Smooth muscle cell of the umbilical artery (primary cell): ENCODE measurements at places on chromosomes 7 and 10. TPM values are rescaled to one million over a fixed set of nuclear protein-coding genes. Genes with fewer than 3 reads are reported as not detected.

PLXDC2 gene
- 18.0 and 19.0 TPM in 2 replicates for total RNA-seq

KNDC1 gene
- 2.0 and 3.0 TPM in 2 replicates for total RNA-seq

OR2A14 gene
- total RNA-seq, result not detected in 2 replicates

ARHGAP22 gene
- 31.8 and 196 TPM in 2 replicates for total RNA-seq

NPC1L1 gene
- total RNA-seq, result under 0.01 TPM in 1 of 2 replicates, not detected in the other

ADARB2 gene
- not detected in 2 replicates for total RNA-seq

ZPBP gene
- total RNA-seq, result not detected in 2 replicates

BBS9 gene
- total RNA-seq, result 29.4 and 30.0 TPM in 2 replicates

PLAC9 gene
- 2.6 and 2.7 TPM in 2 replicates for total RNA-seq

PIK3CG gene
- total RNA-seq, result not detected in 2 replicates

SMKR1 gene
- total RNA-seq, result not detected in 2 replicates

DGKI gene
- 15.5 and 18.7 TPM in 2 replicates for total RNA-seq

MCM10 gene
- 0.89 and 7.2 TPM in 2 replicates for total RNA-seq

FAM25C gene
- not detected in 2 replicates for total RNA-seq

BAIAP2L1 gene
- 3.0 and 5.2 TPM in 2 replicates for total RNA-seq

DNAH11 gene
- total RNA-seq, result 1.2 and 3.0 TPM in 2 replicates

PLA2G12B gene
- total RNA-seq, result not detected in 2 replicates

CPA2 gene
- total RNA-seq, result not detected in 2 replicates
